ENCODE measurements at places on chromosomes 6 and 20.

GRCh38 chr6:156777577-156778453, 637 bp downstream of the ARID1B start:
- peak; percentile 54 for DNase-seq

DNA sequence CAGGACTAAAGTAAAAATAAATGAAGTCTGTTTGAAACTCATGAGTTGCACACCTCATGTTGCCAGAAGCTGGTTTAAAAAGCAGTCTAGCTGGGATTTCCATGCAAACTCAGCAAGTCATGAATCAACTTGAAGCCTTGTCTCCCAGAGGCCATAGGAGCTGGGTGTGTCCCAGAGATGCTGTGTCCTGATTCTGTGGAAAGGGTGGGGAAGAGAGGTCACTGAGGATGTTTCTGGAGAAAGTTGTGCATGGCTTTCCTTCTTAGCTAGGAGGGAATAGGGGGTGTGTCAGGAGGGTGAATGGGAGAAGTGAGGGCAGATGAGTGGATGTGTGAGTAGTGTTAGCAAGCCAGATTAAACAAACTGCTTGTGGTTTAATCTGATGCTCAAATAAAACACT, 111.3 kb downstream of the ADAT2 start:
- DNase-seq = no peak

GRCh38 chr6:46876126-46876525, 45.6 kb downstream of the ADGRF5 start:
- DNase-seq = no peak

DNA sequence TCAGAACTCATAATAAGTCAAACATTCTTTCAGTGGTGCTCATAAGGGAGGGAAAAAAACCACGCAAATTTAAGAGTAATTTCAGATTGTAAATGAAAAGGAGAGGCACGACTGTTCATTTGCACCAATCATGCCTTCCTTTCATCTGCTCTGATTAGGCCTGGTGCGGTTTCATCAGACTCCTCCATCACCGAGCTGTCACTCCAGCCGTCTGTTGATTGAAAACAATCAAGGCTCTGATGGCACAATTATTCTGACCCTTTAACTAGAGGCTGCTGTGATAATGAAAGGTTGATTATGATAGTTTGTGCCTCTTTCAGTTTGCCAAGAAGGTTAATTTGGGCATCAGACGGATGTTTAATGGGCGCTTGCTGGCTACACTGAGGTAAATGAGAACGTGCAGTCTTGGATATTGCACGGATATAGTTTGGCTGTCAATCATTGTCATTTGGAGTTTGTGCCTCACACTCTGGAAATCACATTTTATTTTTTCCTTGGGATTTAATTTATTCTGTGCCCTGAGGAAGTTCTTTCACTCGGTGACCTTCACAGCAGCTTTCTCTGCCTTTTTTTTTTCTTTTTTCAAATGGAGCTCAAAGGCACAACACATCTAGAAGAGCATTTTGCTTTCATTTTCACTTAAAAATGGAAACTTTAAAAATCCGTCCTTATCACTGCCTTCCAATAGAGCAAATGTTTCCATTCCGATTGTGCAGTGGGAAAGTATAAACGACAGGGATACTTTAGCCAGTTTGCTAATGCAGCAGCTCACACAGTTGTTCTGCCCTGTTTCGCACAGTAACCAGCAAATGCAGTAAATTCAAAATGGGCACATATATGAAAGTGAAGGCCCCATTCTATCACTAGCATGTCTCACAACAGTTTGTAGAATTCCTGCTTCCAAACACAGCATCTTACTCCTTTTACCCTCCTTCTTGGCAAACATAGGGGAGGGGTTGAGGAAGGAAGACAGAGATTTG, 172.8 kb downstream of the KLHL32 start:
- no peak for DNase-seq

DNA sequence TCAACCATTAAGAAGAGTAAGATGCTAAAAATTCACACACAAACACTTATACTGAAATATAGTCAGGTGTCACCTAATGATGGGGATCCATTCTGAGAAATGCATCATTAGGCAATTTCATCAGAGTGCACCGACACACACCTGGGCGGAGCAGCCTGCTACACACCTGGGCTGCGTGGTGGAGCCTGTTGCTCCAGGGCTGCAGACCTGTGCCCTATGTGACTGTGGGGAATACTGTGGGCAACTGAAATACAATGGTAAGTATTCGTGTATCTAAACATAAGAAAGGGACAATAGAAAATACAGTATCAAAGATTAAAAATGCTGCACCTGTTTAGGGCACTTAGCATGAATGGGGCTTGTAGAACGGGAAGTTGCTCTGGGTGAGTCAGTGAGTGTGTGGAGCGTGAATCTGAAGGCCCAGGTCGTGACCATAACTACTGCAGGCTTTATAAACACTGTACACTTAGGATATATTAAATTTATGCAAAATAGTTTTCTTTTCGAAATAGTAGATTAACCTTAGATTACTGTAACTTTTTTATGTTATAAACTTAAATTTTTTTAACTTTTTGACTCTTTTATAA, 124.4 kb upstream of the AFDN start:
- no peak for DNase-seq

GRCh38 chr6:9789201-9789600, 625.7 kb downstream of the TFAP2A start:
- no peak for DNase-seq

- DNase-seq = no peak
Observed at GRCh38 chr20:2697768-2698167, 5.2 kb downstream of the EBF4 start.

DNA sequence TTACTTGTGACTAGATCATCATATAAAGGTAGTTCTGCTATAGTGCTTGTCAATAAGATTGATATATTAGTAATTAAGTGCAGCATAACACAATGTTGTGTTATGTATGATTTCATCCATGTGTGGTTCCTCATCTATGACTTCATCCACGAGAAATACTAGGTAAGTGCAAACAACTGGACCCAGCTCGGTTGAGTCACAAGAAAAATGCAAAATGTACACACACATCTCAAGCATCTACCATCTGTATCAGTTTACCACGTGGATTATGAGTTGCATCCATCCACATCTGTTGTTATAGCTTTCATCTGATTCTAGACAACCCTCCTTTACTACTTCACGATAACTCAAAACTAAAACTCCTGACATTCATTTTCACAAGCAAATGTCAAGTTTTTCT, 517.0 kb upstream of the CITED2 start:
- DNase-seq = no peak

- no peak for DNase-seq
Observed at GRCh38 chr6:16781348-16782169, 20.3 kb upstream of the ATXN1 start.

DNA sequence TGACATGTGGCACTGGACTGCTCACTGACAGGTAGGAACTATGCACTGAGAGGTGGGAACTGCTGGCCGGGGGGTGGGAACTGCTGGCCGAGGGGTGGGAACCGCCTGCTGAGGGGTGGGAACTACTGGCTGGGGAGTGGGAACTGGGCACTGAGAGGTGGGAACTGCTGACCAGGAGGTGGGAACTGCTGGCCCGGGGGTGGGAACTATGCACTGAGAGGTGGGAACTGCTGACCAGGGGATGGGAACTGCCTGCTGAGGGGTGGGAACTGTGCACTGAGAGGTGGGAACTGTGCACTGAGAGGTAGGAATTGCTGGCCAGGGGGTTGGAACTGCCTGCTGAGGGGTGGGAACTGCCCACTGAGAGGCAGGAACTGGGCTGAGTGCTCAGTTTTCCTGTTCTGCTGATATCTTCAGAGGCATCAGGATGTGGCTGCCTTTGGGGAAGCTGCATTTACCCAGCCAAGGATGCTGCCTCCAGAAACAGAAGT, 90.2 kb downstream of the THBS2 start:
- DNase-seq = no peak

GRCh38 chr20:59042151-59042795, at the start of gene PRELID3B:
TSS of gene PRELID3B (minus strand) at chr20:59042786. CDS start at chr20:59042730, 56 bp downstream.
- DNase-seq = no peak

DNA sequence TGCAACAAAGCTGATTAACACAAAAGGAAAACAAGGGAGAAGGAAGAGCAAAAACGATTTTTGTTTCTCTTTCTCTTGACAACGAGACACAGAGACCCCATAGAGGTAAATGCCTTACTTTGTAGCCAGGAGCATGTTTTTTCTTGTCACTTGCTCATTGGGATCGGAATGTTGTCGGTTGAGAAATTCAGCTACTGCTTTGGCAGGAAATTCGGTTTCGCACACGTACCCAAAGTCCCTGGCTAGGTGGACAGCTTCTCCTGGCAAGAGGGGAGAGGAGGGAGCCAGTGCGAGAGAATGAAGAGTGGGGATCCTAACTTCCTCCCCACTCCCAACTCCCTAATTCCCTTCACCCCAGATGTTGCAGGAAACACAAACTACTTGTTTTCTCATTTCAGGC, 14.5 kb downstream of the TFAP2A start:
- DNase-seq = no peak

GRCh38 chr6:139407718-139408222, 33.3 kb upstream of the CITED2 start:
- DNase-seq = no peak

GRCh38 chr6:51045548-51045947, 226.9 kb downstream of the TFAP2B start:
- no peak for DNase-seq

DNA sequence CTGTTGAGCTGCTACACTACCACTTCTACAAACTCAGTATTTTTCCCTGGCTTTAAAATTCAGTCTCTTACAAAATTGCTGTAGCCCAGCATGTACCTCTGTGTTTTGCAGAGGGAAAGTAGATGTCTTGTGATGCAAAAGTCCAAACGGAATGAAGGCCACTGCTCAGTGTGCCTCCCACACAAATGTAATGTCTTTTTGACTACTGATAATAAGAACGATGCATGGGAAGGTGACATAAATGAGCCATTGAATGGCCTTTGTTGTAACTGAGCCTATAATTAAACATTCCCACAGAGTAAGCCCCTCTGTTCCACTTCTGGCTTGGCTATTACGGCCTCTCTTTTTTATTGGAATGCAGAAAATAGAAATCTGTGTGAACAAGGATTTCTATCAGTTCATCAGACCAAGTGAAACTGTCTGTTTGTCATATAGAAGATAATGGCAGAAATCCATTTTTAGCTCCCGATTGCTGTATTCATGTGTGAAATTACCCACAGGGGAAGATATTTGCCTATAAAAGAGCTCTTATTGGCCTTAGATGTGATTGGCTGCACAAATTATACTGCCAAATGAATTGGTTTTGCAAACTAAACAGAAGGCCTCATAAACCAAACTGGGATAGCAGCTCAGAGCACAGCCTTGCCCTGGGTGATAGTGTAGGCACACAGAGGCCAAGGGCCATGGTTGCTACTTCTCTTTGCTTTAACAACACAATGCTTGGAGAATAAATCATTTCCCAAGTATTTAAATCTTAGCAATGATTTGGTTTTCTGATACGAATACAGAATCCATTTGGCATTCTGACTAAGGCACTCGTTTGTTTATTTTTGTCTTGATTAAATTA, 241.5 kb upstream of the PLN start:
- DNase-seq = no peak

GRCh38 chr6:466564-466963, 75.0 kb downstream of the IRF4 start:
- DNase-seq = no peak

- no peak for DNase-seq
Observed at GRCh38 chr20:38132156-38132909, 32.7 kb downstream of the TGM2 start.

DNA sequence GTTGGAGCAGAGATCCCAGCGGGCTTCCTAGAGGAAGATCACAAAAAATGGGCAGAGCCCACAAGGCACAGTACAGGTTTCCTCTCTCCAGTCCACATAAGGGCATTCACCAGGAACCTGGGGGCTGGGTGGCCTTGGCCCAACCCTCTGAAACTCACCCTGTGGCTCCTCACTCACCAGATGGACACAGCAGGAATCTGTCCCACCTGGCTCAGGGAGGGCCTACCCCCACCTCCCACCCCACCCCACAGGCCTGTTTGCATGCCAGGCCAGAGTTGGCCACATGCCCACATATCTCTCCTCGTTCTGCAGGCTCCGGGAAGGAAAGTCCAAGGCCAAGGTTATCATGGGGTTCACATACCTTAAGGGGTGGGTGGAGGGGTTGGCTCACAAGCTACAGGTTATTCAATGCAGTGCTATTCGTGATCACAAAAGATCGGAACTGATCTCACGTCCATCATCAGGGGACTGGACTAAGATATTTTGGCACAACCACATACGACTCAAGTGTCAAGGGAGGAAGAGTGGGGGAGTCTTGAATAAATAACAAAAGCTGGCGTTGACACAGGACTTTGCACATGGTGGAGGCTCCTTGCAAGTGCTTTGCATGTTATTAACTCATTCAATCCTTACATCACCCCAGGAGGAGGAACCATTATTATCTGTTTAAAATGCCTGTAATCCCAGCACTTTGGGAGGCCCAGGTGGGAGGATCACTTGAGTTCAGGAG, 13.0 kb downstream of the RIPOR3 start:
- no peak for DNase-seq

DNA sequence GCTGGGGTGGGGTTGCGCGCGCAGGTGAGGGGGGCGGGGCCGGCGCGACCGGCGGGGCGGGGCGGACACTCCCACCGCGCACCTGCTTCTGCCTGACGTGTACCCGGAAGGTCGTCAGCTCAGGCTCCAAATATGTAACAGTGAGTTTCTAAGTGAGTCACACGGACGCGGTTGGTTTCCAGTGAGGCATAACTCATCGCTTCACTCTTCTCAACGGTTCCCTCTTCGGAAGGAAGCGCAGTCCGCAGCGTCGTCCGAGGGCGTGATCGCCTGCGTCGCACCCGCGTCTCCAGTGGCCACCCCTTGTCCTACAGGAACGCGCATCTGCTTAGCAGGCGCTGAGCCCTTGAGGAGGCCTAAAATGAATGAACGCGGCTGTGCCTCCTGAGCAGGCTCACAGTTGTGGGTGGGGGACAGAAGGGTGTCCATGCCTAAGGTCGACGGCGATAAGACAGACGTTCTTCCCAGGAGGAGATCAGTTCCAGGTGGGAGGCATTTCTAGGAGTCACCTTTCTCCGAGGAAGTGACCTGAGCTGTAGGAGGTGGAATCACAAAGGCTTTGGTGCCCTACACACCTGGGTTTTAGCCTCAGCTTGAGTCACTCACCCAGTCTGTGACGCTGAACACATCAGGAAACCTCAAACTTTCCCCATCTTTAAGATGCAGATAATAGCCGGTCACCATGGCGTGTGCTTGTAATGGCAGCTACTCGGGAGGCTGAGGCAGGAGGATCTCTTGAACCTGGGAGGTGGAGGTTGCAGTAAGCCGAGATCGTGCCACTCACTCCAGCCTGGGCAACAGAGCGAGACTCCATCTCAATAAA, 50.9 kb upstream of the EZR start:
- DNase-seq = peak; percentile 7

GRCh38 chr20:40939667-40940066, 89.0 kb upstream of the TOP1 start:
- DNase-seq = no peak

GRCh38 chr6:42482174-42482573, 30.4 kb upstream of the TRERF1 start:
- DNase-seq = no peak

- no peak for DNase-seq
Observed at GRCh38 chr6:57209030-57209429, 13.1 kb downstream of the RAB23 start.

GRCh38 chr20:37298190-37298939, 8.9 kb downstream of the MANBAL start:
- no peak for DNase-seq

GRCh38 chr6:13929196-13929595, 4.4 kb downstream of the RNF182 start:
- no peak for DNase-seq

Measured in amygdala (tissue), 56 donors.